Right forelimb (tissue), 1 donor: ENCODE measurements at places on chromosomes 2 and 18.

GRCh38 chr2:15941481-15941850 is 1.1 kb downstream of the MYCN start:
- DNase-seq, result peak; percentile 56

- no peak for DNase-seq
These were observed 66.2 kb downstream of the SP3 start for GRCh38 chr2:173898996-173899395.

- DNase-seq, result no peak
These were observed 37.3 kb downstream of the CFAP36 start for GRCh38 chr2:55556809-55557208.

GRCh38 chr2:61018318-61018755 is 282 bp upstream of the PUS10 start:
- no peak for DNase-seq

DNA sequence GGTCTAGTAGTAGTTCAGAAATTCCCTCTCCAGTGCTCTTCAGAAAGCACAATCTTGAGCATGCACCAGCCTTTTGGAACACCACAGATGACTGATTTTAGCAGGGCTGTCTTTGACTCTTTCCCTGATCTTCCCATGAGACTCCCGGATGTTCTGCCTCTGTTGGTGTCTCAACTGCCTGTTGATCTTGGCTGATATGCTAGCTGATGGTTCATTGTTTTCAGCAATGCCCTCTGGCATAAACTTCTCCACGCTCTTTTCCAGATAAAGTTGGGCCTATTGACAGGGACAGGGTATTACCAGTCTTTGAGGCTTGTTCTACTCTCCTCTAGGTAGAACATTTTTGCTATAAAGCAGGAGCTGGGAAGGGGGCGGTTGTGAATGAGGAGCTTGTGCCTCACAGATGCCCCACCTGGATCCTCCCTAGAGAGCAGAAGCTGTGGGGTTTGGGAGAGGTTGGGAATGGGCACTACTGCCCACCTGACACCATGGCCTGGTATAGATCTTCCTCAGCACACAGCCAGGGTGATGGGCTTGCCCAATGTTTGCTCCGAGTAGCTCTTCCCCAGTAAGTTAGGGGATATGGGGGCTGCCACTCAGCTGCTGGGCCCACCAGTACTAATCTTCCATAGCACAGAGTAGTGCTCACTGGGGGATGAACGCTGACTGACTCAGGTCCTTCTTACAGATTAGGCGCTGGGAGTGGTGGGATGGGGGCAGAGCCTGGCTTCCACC is 111.3 kb downstream of the PTGR3 start:
- no peak for DNase-seq
